ENCODE measurements at places on chromosomes 3 and 15.

- DNase-seq = no peak
Measured at GRCh38 chr3:111324645-111325044, 217.4 kb upstream of the CD96 start.

DNA sequence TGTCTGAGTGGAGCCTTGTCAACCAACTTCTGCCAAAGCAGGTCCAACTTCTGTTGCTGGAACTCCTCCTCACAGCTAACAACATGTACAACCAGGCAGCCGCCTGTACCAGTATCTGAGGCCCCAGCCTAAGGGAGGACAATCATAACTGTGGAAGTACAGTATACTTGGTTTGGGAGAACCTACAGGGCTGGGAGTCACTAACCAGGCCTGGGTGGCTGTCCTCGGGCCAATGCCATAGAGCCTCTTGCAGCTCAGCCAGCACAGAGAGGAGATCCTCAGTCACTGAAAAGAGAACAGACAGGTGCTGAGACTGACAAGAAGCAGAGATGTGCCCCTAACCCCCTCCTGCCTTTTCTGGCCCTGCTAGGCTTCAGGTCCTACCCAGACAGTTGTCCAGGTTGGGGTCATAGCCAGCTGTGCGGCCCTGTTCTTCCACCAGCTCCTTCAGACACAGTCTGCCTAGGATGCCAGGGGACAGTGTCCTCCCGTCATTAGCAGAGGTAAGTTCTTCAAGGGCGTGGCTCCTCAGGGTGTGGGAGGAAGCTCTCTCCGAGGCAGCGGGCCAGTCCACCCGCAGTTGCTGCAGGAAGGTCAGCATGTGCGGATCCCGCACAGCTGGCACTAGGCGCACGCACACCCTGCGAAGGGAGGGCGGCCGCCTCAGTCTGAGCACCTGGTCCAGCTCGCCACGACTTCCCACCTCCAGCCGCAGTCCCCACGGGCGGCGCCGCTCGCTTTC lies 980 bp downstream of the DALRD3 start:
- no peak for DNase-seq

DNA sequence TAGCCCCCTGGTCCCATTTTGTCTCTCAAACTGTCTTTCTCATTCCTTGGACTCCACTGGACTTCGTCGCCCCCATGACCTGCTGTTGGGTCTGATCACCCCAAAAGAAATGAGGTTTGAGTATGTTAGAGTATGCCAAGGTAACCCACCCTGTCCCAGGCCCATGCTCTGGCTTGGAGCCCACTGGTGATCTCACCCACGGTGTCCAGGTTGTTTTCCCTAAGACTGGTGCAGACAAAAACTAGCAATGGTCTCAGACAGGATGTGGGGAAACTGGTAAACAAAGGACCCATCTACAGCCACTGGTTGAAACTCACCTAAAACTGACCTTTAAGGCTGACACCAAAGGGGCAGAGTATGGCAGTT lies 38.9 kb downstream of the EFCAB12 start:
- no peak for DNase-seq

GRCh38 chr15:70502529-70502928 lies 260.8 kb downstream of the UACA start:
- no peak for DNase-seq

GRCh38 chr3:129441215-129441614 lies 1.2 kb downstream of the IFT122 start:
- DNase-seq = no peak

DNA sequence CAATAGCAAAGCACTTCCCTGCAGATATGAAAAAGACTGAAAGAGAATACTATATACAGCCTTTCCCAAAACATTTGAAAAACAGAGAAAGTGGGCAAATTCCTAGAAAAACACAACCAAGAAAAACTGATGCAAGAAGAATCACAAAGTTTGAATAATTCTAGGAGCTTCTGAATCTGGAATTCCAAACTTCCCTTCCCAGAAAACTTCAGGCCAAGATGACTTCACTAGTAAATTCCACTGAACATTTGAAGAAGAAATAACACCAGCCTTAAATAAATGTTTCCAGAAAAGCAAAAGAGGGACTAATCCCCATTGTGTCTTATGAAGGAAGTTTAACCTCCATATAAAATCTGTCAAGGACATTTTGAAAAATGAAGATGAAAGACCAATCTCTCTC lies 15.8 kb upstream of the NSMCE3 start:
- no peak for DNase-seq

GRCh38 chr15:38793206-38793810 lies 228.7 kb upstream of the RASGRP1 start:
- DNase-seq = no peak

DNA sequence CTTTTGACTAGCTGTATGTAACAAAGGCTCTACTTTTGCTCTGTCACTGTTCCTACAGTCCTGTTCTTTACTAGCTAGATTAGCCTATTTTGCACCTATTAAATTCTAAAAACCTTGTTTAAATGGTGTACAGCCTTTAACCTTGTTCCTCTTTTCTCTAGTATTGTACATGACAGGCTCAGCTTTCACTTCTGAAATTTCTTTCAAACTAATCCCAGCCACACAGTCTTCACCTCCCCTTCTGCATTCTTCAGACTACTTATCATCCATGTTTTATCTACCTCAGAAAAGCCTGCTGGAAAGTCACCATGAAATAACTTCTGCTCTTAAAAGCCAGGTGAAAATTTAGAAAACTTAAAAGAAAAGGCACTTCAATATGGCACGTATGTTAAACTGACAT lies 122.4 kb downstream of the NECTIN3 start:
- DNase-seq = no peak

- DNase-seq = no peak
Measured at GRCh38 chr3:150184426-150185071, 213.9 kb upstream of the PFN2 start.

DNA sequence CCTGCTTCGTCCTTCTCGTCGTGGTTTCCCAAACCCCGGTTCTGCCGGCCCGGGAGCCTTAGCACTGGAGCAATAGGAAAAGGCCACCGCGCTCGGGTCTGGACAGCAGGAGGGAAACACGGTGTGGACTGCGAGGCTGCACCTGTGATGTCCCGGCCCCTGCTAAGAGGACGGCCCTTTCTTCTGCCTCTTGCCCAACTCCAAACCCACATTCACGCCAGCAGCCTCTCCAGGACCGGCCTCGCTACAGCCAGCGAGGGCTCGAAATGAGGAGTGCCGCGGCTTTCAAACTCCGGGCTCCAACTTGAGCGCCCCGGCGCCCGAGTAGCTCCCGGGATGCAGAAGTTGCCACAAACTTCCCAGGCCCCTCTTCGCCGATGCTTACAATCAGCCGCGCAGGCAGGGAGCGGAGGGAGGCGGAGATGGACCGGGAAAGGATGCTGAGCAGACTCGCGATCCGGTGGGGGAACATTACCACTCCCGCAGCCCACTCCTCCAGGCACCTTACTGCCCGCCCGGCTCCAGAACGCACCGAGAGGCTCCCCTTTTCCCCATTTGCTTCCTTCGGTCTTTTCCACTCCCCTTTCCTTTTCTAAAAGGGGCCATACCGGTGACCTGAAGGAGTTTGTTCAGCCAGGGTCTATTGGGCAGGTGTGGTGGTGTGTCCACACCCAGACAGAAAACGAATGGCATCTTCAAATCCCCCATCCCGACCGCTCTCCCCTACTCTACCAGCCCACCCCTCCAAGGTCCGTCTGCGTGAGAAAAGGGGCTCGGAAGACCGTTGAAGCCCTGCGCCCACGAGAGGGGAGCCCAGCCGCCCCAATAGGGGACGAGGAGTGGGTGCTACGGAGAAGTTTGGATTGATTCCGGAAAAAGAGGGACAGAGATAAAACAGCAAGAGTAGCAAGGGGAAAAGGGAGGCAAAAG lies 18.8 kb upstream of the SATB1 start:
- no peak for DNase-seq
